ENCODE measurements at places on chromosomes 11 and 22.

DNA sequence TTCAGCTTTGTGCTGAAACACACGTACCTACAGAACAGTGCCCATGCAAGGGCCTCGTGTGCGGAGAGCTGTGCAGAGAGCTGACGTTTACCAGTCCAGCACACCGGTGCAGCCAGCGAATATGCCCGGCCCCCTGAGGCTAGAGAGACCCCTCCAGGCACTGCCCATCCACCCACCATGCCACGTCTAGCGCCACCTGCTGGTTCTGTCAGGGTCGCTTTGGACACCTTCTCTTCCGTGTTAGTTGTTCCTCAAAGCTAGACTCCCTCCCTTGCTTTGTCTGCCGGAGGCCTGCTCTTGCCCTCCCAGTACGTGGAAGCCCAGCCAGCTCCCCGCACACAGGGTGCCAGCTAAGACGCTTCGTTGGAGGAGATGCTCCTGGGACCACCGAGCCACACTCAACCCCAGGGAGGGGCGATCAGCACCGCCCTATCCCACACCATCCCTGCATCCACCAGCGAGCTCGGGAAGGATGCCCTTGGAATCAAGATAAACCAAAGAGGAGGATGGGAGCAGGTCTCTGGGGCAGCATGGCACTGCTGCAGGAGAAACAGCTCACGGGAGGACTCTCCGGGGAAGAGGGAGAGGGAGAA lies 43.4 kb downstream of the CPT1A start:
- DNase-seq, result peak; percentile 68

DNA sequence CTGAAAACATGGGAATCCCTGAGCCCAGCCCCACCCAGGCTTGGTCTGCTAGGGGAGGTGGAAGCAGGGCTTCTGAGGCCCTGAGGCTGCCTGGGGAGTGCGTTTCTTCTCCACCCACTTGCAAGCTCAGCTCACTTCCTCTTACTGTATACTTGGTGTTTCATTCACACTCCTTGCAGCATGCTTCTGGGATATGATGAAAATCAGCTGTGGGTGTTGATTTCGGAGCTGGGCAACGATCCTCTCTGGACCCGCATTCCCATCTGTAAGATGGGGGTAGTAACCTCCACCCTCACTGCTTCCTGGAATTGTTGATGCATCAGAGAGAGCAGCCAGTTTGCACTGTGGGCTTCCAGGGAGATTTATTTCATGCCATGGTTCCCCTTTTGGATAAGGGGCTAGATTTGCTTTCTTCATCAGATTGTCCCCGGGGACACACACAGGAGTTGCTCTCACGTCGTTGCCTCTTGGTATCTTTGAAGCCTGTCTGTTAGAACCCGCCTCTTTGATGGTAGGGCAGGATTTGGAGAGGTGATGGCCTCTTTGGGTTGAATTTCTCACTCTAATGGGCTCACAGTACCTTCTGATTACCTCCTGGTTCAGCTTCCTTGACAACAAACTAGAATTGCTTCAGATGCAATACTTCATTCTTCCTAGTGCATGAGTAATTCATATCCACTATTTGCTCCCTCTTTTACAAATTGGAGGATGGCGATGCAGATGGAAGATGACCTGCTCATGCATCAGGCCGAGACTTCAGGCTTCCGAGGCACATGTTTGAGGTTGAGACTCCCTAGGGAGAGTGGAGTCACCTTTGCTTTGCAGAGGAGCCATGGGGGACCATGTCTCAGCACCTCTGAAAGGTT lies 40.4 kb downstream of the BCR start:
- no peak for DNase-seq

DNA sequence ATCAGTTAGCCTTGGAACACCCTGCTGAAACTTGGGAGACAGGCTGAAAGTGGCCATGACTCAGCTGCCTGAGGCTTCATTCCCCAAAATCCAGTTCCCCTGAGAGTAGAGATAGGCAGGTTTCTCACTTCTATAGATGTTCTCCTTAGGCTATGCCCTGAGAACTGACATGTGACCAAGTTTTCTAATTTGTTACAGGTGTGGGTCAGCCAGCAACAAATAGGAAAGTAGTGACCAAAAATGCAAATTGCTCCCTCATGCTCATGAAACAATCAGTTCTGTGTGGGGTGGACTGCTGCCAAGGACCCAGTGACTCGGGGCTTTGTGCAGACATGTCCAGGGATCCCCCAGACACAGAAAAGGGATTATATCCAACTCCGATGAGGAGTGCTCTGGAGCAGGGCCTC lies 7.3 kb upstream of the CCDC15 start:
- DNase-seq, result no peak

DNA sequence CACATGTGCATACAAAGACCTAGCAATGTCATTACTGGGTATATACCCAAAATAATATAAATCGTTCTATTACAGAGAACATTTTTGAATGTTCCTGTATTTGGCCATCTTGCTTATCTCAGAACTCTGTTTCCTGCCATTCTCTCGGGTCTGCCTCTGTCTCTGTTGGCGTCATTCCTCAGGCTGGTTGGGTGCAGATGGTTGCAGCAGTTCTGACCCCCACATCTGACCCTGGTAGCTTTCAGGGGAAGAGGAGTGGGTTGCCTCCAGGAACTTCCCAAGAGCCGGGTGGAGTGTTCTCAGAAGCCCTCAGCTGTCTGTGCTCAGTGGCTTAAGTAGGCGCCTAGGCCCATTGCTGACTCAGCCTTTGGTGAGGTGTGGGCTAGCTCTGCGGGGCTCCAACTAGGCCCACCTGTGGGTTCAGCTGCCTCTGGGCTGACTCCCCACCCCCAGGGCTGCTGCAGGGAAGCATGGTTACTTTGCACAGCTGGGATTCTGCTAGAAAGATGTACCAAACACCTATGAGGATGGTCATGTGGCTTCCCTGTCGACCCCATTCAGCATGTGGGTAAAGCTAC lies 114.0 kb downstream of the TBC1D22A start:
- no peak for DNase-seq

DNA sequence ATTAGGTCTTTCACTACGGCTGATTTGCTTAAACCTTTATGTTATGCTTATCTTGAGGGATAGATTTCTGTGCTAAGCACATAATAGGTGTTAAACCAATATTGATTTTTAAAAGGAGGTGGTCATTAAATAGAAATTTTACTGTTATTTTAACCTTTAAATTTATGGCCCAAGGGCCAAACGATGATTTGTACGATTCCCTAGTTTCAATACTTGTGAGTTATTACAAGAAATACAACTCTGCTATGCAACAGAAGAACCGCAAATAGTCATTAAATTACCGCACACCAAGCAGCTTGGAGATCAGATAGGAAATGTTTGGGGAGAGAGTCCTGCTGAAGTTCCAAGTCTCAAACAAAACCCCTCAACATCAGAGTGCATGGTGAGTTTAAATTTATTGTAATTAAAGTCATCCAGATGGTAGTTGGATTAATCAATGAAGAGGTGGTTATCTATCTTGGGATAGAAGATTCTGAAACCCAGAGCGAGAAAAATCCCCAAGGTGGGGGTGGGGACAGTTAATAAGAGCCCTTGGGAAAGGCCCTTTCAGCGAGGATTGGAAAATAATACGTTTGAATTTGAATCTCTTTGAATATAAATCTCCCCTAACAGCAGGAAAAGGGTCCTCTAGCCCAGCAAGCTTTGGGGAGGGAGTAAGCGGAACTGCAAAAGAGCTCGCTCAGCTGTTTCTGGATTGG lies 805 bp upstream of the QSER1 start:
- DNase-seq, result peak; percentile 11

DNA sequence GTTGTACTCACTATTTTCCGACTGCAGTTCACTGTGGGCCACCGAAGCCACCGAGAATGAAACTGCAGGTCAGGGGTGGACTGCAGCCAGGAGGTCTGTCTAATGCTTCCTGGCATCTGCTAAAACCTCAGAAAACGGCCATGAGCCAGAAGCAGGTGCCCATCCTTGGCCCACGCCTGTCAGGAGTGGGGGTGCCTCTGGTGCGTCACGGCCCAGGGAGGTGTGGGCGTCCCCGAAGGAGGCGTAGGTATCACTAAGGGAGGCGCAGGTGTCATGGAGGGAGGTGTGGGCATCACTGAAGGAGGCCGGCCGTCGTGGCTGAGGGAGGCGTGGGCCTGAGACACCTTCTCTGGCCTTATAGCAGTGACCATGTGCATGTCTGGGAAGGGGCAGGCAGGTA lies 456.2 kb downstream of the TBC1D22A start:
- DNase-seq, result no peak

GRCh38 chr22:50178471-50178864 lies 7.2 kb upstream of the TRABD start:
- no peak for DNase-seq

DNA sequence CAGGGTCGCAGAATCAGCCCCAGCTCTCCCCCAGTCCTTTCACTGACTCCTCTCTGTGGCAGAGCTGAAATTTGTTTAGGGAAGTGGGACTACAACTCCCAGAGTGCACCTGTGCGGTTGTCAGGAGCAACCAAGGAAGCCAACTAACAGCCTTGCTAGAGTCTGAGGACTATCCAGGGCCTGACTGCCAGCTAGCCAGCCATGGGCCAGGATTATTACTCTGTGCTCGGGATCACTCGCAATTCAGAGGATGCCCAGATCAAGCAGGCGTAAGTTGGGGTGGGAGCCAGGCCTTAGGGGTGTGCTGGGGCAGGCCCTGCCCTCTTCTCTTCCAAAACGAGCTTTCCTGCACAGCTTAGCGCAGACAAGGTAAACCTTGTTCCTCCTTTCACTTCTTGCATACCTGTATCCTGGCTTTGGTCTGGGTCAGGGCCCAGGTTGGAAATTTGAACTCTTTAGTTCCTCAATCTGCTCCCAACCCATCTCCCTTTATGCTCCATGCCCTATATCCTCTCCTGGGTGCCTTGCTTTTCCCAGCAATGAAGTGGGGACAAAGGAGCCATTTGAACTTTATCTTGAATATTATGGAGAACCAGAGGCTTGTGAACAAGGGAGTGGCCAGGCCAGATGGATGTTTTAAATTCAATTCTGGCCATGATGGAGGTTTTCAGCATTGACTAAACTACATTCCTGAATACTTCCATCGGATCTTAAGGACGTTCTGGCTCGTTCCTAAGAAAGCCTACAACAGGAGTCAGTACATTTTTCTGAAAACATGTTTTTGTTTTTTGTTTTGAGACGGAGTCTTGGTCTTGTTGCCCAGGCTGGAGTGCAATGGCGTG lies at the start of gene DNAJB13:
Gene DNAJB13, plus strand, starts transcription at position 158 of the 842 bp plus-strand sequence. Its CDS starts 44 bp downstream, at position 202.
- DNase-seq, result peak; percentile 47

DNA sequence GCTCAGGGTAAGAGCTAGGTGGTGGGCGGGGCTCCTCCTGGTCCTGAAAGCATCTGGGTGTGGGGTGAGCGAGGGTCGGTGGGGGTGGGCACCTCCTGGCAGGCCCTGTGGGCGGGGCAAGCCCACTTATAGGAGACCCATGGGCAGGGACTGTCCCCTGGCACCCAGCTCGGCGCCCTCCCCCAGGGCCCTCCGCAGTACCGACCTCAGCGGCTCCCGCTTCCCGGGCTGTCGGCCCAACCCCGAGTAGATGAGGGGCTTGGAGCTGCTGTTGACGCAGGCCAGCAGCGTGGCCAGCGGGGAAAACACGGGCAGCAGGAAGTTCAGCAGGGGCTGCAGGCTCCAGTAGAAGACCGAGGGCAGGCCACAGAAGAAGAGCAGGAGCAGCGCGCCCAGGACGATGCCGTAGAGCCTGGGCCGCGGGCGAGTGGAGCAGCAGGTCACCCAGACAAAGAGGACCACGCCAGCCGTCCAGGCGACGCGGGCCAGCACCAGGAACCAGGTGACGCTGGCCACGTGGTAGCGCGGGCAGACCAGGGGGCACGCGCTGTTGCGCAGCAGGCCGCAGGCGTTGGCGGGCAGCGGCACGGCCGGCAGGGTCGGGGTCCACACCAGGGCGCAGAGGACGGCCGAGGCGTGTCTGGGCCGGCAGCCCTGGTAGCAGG lies 663 bp downstream of the MRGPRG start:
- DNase-seq, result no peak

DNA sequence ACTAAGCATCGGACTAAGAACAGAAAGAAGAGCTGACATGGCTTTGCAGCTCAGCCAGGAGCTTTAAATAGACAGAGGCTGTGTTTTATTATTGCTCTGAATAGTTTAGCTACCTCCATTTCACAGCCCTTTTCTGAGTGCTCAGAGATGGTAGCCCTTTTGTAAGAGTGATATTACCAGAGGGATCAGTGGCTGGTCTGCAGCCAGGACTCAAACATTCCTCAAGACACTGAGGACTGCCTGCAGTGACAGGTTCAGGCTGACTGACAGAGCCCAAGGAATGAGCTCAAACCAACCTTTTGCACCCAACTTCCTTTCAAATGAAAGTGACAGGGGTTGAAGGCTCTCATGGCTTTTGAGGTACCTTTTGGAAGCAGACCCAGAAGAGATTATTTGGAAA lies 189.0 kb downstream of the DDX10 start:
- no peak for DNase-seq

- no peak for DNase-seq
These were observed 2.0 kb downstream of the SYNGR1 start for GRCh38 chr22:39351689-39352214.

DNA sequence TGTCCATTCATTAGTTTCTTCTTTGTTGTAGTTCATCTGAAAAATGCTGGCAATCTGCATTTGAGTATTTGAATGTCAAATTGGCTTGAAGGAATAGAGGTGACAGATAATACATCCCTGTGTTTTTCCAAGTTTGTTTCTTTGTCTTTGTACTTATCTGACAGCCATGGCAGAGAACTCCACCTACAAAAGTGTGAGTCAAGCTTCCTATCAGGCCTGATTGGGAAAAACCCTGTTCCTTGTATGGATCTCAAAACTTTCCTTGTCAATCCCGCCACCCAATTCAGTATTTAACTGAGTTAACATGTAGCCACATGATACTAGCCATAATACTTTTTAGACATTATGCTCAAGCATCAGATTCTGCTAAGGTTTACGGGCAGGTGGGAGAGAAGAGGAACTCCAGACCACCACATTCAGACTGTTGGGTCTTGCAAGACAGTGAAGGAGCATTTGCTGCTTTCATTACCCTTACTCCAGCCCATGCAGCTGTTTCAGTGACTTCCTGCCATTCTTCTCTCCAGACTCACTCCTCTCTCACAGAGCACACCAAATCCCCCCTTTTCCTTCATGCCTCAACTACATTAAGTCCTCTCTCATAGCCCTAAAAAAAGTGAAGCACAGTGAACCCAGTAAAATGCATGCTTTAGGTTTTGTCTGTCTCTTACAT lies 65.9 kb downstream of the BLID start:
- DNase-seq, result no peak

DNA sequence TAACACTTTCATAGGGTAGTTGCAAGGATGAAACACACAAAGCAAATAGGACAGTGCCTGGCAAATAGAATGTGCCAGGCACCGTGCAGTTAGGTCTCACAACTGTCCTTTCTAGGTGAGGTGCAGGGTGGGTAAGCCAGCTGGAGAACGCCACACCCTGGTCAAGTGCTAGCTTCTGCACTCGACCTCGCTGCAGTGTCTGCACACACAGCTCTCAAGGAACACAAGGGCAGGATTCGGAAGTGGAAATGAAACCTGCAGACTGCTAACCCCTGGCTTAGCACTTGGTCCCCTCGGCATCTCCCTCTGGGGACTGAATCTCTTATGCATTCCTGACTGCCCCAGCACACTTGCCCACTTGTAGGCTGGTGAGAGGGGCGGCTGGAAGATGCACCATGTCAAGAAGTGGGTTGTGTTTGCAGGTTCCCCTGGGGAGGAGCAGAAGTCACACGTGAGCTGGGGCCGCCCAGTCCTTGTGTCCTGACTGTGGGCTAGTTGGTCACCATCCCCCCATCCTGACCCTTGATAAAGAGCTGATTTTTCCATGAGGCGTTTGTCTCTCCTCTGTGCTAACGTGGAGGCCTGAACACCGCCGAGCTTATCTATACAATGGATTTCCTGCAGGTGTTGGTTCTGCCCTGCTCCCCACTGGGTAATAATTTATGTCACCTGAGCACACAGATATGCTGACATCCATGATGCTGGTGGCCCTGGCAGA lies 89.0 kb downstream of the MICAL2 start:
- no peak for DNase-seq

All from HuH-7.5 (cell line).